Nucleus accumbens (tissue), 56 donors: ENCODE measurements at places on chromosomes 3 and 15.

DNA sequence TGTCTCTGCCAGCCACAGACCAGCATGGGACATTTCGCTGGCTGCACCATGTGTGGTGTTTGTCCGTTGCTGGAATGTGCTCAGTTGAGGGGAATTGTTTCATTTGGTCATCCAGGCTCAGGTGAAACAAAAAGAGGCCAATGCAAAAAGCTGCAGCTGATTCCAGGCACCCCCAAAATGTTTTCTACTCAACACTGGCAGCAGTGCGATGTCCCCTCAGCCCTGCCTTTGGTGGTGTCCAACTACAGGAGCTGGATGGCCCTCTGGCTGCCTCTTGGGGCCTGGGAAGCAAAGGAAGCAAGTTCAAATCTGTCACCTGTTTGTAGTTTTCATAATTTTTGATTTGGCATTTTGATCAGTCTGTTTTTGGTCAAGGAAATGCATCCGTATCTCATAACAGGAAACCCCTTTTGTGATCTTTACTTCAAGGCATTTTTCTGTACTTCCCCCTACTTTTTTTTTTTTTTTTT, 141.8 kb downstream of the EEFSEC start:
- no peak for DNase-seq

GRCh38 chr3:171248426-171249111, 211.6 kb downstream of the TNIK start:
- DNase-seq = no peak

DNA sequence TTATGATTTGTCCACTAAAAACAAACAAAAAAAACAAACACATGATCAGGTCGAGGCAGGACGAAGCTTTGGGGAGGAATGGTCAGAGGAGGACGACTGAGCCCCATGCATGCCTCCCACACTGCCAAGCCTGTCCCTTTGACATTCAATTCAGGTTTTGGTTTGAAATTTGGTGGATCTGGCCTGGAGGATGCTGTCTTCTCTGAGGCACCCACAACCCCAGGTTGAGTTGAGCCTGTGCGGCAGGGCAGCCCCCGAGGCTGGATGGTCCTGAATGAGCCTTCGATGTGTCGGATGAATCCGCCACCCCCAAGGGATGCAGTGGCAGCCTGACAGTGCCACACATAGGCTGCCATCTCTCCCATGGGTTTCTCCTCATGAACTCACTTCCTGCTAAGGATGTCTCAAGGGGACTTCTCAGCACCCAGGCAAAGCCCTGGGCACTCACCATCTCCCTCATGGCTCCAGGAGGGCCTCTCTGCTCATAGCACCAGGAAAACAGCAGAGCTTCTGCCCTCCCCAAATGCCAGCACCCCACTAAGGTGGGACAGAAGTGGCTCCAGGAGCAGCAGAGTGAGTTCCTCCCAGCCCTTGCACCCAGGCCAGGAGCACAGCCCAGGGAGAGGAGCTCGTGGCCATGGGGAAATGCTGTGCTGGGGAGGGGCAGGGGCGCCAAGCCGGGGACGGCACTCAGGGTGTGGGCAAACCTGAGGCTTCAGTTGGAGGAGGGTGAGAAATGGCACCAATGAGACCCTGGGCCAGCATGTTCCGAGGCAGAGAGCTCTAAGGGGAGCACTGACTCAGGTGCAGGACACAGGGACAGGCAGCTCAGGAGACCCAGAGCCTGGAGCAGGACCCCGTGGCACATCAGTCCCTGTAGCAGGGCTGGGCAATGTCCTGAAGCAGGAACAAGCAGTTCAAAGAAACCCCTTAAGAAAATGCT, 18.5 kb downstream of the PRR23E start:
- DNase-seq = no peak

- no peak for DNase-seq
Measured at GRCh38 chr15:99158626-99159412, 53.9 kb downstream of the SYNM start.

GRCh38 chr3:30694148-30694547, 87.7 kb downstream of the TGFBR2 start:
- no peak for DNase-seq

DNA sequence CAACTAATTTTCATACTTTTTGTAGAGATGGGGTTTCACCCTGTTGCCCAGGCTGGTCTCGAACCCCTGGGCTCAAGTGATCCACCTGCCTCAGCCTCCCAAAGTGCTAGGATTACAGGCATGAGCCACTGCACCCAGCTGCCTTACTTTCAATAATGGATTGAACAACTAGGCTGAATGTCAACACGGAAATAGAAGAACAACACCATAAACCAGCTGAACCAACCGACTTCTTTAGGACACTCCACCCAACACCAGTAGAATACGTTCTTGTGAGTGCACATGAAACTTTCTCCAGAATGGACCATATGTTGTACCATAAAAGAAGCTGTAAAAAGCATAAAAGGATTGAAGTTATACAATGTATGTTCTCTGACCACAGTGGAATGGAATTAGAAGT, 42.9 kb downstream of the GXYLT2 start:
- DNase-seq = no peak

DNA sequence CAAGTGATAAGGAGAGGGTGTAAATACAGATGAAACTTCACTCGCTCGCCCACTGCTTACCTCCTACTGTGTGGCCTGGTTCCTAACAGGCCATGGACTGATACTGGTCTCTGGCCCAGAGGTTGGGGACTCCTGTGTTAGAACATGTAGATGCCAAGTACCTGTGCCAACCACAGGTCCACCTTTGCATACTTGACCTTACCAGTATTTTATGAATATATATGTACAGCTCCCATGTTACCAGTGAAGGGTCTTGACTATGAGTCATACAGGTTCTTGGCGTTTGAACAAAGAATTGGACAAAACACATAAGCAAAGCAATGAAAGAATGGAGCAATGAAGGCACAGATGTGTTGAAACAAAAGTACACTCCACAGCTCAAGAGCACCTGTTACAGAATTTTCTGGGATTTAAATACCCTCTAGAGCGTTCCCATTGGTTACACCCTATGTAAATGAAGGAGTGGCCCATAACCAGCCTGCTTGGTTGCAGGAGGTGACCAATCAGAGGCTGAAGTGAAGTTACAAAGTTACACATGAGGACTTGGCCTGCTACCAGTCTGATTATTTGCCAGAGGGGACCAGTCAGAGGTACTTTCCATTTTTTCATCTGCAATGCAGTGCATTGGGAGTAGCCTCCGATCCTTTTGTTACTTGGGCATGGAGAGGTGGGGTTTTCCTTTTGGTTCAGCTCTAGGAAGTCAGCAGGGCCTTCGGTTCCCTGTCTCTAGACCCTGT, 1.7 kb upstream of the GFM1 start:
- DNase-seq = no peak

DNA sequence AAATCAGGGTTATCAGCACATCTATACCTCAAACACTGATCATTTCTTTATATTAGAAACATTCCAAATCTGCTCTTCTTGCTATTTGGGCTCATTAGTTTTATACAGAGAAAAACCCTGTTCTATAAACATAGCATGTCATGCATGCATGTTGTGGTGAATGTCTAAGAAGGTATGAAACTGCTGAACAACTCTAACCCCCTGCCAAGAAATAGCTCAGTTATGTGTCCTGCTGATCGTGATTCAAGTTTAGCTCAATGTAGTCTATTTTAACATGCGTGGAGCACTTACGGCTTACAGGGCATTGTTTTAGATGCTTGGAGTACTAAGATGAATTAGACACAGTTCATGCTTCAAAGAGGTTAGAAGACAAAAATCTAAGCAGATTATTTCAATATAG, 35.8 kb downstream of the MYH15 start:
- DNase-seq = no peak

DNA sequence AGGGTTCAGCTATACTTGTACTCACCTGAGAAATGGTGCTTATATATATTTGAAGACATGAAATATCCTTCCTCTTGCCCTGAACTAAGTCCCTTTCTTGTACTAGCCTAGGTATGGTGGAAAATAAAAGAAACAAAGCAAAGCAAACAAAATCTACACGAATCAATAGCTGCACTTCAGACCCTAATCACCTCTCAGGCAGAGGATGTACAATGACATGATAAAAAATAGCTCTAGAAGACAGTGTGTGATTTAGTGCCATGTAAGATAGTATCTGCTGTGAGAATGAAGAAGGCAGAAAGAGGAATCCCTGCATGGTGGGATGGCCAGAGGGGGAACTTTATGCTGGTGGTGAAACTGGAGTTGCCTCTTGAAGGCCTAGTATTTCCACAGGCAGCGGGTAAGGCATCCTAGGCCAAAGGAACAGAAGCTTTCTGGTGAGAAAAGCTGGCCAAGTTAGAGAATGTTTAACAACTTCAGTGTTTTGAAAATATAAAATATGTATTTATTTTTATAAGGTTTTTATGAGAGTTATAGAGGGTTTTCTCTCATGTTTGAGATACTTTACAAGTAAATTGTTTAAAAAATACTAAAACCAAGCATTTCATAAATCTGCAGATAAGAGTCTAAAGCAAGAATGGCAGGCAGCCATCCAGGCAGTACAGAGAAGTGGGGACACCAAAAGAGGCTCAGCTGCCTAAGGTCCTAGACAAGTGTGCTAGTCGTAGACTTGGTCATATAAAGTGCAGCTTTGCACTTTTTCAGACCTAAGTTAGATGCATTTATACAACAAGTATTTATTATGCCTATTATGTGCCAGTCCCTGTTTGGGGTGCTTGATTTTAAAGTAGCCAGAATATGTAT, 14.9 kb downstream of the LEKR1 start:
- DNase-seq = no peak

GRCh38 chr15:99213187-99213811, 36.1 kb downstream of the TTC23 start:
- peak; percentile 11 for DNase-seq

DNA sequence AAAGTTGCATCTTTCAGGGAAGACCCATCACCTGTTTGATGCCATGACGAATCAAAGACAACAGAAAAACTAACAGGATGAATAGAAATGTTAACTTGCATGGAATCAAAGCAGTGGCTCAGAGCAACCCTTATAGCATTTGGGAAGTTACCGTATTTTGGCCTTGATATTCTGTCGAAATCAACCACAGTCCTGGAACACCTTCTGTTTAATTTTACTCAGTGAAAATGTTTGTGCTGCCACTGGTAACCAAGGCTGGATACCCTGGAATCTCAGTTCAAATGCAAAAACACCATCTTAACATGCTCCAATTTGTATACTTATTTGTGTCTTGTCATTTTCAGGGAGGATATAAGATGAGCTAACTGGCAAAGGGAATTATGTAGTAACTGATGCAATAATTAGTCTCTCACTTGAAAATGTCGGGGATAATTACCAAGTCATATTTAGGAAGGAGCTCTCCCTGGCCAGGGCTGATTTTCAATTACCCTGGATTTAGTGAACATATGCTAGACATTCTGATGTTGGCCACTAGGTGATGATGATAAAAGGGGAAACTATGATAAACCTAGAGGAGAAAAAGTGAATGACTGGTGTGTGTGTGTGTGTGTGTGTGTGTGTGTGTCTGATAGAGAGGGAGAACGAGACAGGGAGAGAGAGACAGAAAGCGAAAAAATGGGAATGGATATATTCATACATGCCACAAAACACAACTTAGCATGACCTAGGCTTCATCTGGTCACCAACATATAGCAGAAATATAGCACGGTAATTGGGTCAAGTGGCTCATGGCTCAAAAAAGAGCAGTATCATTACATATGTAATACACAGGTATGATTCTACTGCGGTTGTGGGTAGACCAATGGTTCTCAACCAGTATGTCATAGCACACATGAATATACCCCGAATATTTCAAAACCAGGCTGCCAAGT, 19.0 kb upstream of the PRICKLE2 start:
- DNase-seq = no peak

DNA sequence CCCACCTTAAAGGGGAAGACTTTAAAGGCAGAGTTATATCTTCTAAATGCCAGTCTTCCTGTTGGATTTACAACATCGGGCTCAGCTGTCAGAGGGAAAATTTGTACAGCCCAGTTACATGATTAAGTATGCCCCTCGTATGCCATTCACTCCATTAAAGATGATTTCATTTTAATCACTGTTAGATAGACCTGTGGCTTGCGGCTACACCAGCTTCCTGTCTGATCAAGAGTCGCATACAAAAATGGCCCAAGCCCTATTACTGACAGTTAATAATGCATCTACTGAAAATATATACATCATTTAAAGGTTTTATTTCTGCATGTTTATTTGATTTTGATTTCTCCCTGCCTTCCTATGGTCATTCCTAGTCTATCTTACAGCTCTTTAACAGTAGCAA, 7.1 kb downstream of the EIF4E3 start:
- no peak for DNase-seq

DNA sequence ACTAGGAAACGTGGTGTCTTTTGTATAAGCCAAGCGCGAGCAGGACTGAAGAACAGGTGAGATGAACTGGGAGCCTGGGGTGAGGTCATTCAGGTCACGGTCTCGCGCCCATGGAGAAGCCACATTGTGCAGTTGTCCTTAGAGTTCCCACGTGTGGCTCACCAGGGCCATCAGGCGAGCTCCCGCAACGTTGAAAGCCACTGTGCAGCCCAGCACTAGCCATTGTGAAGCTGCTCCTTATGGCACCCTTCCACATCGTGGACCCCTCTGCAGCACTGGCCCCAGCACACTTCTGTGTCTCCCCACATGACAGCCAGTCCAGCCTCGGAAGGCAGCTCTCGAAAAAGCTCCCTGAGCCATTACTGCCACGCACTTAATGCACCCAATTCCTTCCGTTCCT, 7.6 kb upstream of the APBA2 start:
- no peak for DNase-seq

DNA sequence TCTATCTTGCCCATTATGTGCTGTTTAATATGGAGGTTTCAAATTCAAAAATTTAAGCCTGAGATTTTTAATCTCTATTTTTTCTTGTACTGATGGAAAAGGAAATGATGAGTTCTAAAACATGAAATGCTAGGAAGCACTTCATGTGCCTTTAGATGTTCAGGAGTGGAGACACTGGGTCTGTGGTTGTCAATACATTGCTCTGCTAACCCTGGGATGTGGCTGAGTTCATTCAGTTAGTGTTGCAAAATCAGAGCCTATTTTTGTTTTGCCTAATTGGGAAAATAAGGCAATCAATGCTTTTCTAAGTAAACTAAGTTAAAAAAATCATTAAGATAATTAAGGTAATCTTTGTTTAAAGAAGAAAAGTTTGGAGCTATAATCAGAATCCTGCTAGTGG, 83.1 kb downstream of the DIPK2A start:
- no peak for DNase-seq
